ENCODE measurements at places on chromosomes 5 and 9. TPM values are rescaled to one million over a fixed set of nuclear protein-coding genes. Genes with fewer than 3 reads are reported as not detected.

Gene F12
- total RNA-seq: 0.59 TPM

- H3K27ac ChIP-seq: no peak overlapping the region
- H3K27me3 ChIP-seq: no peaks in the 10 kb centered on the region
- no peaks in the 10 kb centered on the region for H3K36me3 ChIP-seq
- no peak overlapping the region for H3K4me3 ChIP-seq
- no peak for DNase-seq
These were observed 16.0 kb downstream of the TERT start for GRCh38 chr5:1278656-1279442.

DNA sequence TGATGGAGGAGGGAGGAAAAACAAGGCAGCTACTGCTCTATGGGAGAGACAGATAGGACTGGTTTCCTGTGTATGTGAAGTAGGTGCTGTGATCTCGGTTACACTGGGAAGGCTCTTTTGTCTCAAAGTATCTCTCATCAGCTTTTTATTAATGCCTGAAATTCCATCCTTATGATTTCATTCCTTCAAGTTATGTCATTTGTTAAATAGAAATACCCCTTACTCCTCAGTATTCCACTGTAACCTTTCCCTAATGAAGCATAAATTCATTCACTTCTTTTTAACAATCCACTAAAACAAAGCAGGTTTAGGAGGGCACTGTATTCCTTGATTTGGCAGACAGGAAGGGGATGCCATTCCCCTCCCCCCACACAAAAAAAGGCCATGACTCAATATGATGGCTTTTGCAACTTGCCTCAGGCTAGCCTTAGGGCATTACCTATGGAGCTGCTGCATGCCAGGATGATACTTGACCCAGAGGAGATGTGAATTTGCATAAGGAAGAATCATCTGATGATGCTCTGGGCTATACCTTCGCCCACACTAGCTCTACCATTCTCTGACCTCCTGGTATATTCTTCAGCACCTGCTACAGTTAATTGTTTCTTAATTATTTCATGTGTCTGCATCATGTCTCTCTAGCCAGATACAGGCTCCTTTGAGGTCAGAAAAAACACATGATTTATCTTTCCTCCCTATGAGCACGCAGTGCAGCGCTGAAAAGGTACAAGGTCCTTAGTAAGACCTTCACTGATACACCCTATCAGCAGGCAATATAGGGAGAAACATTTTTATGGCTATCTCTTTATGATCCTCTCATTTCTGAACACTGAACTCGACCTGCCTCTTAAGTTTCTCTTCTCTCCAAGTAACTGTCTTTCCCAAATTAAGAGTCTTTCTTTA, 26.3 kb downstream of the NR3C1 start:
- H3K36me3 ChIP-seq: no peaks in the 10 kb centered on the region
- peaks cover 4% of the 10 kb centered on the region for H3K4me1 ChIP-seq
- no peaks in the 10 kb centered on the region for H3K27me3 ChIP-seq
- H3K4me3 ChIP-seq: no peak overlapping the region
- H3K27ac ChIP-seq: no peak overlapping the region
- no peak for DNase-seq

Gene DAB2IP
- 56.4 TPM for total RNA-seq

DNA sequence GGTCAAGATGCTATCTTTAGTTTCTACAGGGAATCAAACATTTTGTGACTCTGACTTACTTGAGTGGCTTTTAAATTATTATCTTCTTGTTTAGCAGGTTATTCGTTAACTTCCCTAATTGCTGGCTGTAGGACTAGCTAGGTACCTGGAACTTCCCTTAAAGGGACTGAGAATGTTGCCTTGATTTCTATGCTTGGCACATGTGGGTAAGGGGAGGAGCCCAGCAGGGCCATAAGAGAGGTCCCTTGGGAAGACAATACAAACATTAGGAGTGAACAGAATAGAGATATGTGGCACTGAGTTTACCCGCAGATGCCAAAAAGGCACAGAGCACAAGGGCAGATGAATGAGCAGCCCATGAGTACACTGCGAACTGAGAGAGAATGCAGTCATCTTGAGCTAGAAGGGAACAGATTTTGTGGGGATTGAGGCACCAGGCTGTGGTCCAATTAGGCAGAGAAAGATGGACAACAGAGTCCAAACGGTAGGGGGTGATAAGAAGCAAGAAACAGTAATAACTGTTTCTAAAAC, 9.8 kb downstream of the CKMT2 start:
- no peaks in the 10 kb centered on the region for H3K4me1 ChIP-seq
- no peak for DNase-seq
- H3K4me3 ChIP-seq: no peak overlapping the region
- H3K27me3 ChIP-seq: no peaks in the 10 kb centered on the region

Gene CNTLN
- total RNA-seq: 36.1 TPM

Gene LHX6
- 5.0 TPM for total RNA-seq

Gene PCDHGA10
- 9.2 TPM for total RNA-seq

DNA sequence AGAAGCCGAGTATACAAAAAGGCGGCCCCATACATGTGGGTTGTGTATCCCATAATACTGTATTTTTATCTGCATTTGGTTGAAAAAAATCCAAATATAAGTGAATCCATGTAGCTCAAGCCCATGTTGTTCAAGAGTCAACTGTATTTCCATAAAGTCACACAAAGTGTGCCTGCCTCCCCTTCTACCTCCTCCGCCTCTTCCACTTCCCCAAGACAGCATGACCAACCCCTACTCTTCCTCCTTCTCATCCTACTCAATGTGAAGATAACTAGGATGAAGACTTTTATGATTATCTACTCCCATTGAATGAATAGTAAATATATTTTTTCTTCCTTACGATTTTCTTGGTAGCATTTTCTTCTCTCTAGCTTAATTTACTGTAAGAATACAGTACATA, 92.7 kb downstream of the RFX3 start:
- DNase-seq: no peak
- H3K27me3 ChIP-seq: no peaks in the 10 kb centered on the region

Data from tibial nerve (tissue), 4 donors.